ENCODE measurements at places on chromosomes 11 and 22.

DNA sequence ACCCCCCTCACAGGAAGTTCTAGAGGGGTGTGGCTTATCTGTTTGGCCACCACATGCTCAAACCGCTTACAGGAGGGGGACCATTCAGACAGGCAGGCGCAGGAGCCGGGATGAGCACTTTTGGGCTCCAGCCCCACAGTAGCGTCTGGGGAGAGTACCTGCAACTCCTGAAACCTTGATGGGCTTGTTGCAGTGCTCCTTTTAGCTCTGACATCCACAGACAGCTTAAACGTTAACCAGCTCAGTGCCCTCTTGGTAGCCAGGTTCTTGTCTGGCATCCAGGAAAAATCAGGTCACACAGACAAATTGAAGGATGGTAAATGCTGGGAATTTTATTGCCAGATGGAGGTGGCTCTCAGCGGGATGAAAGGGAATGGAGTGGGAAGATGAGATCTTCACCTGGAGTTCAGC, 326.3 kb downstream of the ETS1 start:
- no peak for DNase-seq

GRCh38 chr11:93905384-93905783, 55.0 kb upstream of the VSTM5 start:
- DNase-seq: no peak

GRCh38 chr22:28779833-28780232, 7.3 kb downstream of the CCDC117 start:
- no peak for DNase-seq

DNA sequence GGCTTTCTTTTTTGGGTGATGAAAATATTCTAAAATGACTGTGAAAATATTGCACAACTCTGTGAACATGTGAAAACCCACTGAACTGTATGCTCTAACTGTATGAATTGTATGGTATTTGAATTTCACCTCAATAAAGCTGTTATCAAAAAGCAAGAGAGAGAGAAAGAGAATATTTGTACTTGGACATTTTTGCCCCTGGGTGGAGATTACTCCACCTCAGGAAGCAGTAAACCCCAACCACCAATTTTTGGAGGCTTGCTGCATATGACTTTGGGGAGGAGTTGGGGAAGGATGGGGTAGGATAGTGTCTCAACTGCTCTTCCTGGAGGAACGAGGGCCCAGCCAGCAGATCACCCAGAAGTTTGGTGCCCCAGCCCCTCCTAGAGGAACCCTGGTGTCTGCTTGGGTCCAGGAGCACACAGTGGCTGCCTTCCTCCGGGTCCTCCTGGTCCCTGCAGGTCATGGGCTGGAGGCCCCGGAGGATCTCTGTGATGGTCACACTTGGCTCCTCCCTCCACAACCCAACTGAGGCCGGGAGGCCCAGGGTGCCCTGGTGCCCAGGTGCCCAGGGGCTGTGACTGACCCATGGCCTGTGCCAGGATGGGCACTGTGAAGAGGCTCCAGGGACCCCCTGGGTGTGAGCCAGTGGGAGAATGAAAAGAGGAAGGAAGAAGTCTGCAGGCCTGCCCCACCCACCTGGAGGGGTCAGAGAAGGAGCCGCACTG, 15.3 kb upstream of the PICK1 start:
- no peak for DNase-seq

- DNase-seq: no peak
Measured at GRCh38 chr11:85806876-85807275, 4.1 kb downstream of the SYTL2 start.

GRCh38 chr22:24822471-24822870, 16.5 kb downstream of the SGSM1 start:
- no peak for DNase-seq

- no peak for DNase-seq
Measured at GRCh38 chr11:71532036-71532610, 5.1 kb downstream of the KRTAP5-7 start.

- no peak for DNase-seq
Measured at GRCh38 chr11:86067009-86067850, 1.7 kb downstream of the PICALM start.

DNA sequence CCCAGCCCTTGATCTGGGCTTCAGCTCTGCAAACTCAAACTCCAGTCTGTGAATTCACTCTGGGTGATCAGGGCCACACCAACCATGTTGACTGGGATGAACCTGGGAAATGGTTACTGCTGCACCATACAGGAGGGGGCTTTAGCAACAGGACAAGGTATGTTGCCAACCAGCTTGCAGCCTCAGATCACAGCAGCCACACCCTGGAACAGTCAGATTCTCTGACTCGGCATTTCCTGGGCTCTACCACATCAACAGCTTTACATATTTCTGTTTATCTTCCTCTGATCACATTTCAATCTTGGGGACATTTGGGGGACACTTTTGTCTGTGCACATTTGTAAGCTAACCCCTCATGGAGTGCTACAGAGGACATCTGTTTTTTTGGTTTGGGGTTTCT, 267.0 kb upstream of the NCAM1 start:
- no peak for DNase-seq

- no peak for DNase-seq
Measured at GRCh38 chr11:93513772-93514171, 29.4 kb downstream of the SMCO4 start.

- no peak for DNase-seq
Measured at GRCh38 chr22:25353516-25354445, 134.3 kb downstream of the CRYBB2 start.

DNA sequence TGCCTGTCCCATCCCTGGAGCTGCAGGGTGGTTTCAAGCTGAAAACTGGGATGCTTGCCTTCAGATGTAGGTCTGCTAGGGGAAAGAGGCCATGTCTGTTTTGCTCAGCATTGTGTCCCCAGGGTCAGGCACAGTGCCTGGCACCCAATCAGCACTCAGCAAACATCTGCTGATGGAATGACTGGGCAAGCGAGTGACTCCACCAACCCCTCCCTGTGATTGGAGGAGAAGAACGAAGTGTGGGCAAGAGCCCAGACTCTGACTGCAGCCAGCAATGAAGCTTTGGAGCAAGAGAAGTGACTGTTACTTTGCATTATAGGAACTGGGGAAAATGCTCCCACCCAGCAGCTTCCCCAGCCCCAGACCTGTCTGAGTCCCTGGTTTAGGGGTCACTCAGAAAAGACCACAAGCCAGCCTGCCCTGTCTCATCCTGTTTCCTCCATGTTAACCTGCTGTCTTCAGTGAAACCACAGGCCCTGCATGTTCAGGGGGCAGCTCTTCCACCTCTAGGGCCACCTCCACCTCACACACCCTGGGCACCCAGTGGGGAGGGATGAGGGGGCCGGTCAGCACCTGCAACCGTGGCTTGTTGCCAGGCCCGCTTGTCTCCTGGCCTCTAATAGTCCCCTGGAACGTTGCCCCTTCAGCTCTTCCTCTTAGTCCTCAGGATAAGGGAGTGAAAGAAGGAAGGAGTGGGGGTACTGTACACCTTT, 147.4 kb downstream of the TRIM29 start:
- DNase-seq: no peak

DNA sequence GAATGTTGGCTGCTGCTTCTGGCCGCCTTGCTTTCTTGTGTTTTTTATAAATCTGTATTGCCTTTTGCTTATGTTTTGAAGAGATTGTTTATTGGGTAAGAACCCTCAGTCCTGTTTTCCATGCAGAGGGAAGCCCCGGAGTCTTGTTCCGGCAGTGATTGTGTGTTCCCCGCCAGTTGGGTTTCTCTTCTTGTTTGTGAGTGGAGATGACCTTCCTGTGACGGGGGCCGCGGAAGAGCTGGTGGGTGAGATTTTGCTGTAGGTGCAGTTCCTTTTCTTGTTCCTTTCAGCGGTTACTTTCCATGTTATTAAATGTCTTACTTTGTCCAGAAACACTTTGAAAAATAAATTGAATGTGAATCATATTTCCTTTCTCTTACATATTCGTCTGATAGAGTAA, 8.3 kb downstream of the TBC1D22A start:
- DNase-seq: no peak

DNA sequence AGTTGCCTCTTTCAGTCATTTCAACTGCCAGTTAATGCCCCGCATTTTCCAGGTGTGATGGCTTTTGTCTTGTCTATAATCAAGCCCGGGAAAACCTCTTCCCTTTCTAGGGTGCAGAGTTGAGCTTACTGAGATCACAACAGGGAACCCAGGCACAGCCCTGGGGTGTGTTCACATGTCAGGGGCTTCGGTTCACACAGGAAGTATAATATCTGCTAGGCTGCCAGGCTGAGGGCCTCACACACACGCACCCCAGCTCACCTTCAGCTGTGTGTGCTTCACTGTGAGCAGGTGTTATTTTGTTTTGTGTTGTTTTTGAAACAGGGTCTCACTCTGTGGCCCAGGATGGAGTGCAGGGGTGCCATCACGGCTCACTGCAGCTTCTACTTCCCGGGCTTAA, 9.7 kb upstream of the SOX10 start:
- no peak for DNase-seq

GRCh38 chr11:66636411-66636810, 2.1 kb upstream of the RBM4 start:
- no peak for DNase-seq

- peak; percentile 74 for DNase-seq
Measured at GRCh38 chr11:68257477-68258362, 14.1 kb downstream of the C11orf24 start.

GRCh38 chr22:36147196-36147791, 13.3 kb downstream of the APOL3 start:
- DNase-seq: no peak

GRCh38 chr11:113242767-113243397, 71.5 kb upstream of the TTC12 start:
- DNase-seq: no peak

DNA sequence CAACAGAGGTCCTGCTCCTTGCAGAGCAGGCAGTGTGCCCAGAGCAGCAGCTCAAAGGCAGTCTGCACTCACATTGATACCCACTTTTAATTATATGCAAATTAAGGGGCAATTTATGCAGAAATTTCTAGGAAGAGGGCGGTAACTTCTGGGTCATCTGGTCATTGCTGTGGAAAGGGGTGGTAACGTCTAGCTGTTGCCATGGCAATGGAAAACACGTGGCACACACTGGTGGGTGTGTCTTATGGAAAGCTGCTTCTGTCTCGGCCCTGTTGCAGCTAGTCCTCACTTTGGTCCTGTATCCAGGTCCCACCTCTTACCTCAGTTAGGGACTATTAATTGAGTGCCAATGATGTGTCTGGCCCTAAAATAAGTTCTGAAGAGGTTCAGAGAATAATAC, 36.8 kb downstream of the BARX2 start:
- DNase-seq: no peak

DNA sequence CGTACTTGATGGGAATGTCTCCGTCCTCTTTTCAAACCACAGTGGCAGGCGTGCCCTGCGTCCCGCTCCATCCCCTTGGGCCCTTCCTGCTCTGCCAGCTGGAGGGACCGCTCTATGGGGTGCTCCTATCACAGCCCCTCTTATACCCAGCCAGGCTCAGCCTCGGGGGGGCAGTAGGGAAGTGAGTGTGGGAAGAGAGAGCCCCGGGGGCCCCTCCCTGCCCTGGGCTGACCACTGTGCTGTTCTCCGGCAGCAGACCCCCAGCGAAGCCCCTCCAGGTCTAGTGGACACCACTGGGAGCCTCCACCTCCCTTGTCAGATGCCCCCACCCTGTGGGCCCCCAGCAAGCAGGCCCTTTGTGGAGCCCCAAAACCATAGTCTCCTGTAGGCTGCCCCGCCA, 572.5 kb downstream of the BRD1 start:
- DNase-seq: no peak

DNA sequence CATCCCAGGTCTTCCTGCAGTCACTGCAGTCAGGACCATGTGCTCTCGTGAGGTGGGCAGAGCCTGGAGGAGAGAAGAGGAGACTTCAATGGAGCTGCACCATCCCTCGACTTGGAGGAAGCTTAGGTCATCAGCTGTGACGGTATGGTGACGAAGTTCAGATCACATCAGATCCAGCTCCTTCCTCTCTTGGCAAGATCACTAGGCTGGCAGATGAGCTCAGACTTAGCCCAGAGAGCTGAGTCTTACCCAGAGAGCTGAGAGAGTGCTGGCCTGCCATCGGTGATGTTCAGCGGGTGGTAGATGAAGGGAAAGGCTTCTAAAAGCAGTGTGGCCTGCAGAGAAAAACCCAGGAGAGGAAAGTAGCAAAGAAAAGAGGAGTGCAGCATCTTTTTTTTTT, 1.8 kb upstream of the SLC15A3 start:
- no peak for DNase-seq

DNA sequence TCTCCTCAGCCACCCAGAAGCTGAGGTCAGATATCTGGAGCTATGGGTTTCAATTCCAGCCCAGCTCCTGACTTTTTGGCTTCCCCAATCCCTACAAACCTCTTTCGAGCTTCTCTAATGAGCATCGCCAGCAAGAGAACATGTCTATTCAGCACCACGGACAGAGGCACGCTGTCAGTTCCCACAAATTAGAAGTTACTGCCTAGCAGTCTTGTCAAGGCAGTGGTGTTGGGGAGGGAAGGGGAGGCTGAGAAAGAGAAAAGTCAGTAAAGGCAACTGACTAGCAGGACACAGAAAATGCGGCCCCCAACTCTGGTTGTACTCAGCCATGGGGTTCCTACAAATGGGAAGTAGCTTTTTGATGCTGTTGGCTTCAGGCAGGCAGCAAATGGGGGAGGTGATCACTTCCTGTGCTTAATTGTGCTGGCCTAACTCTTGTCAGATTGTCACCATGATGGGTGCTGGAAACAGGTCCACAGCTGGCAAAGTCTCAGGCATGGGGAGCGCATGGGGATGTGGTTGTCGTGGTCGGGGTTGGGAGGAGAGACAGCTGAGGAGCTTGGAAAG, 205.9 kb downstream of the ST3GAL4 start:
- DNase-seq: no peak

DNA sequence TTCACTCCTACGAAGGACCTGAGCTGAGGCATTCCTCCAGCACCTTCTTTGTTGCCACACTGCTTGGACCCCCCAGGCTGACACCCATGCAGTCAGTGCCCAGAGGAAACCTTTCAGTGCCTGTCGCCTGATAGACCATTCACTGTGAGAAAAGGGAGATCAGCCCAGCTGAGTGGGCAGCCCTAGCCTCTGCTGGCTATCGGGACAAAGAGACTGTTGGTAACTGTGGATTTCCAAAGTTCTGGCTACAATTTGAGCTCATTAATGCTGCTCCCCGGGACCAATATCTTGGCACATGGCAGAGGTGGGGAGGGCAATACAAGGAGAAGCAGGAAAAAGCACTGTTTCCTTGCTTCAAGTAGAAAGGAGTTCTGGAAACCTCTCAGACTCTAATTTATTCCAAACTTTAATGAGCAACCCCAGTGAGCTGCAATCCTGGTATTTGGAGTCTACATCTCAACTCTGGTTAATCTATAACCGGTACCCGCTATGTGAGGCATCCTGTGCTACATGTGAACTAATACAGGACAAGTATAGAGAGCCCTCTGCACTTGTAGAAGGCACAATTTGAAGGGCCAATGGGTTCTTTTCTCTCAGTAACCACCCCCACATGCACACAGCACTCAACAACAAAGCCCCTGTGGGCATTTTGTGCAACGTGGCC, 200.7 kb upstream of the NCAM1 start:
- DNase-seq: no peak

- DNase-seq: no peak
Measured at GRCh38 chr11:78381865-78382264, 35.8 kb downstream of the GAB2 start.

- no peak for DNase-seq
Measured at GRCh38 chr11:69490516-69490915, 9.1 kb downstream of the LINC01488 start.
